ENCODE measurements at places on chromosomes 7 and 10. TPM values are rescaled to one million over a fixed set of nuclear protein-coding genes. Genes with fewer than 3 reads are reported as not detected.

The SFXN3 gene
- 42.9 TPM for total RNA-seq

The PTPN20 gene
- total RNA-seq = 7.5 TPM

The MYO1G gene
- 0.78 TPM for total RNA-seq

The ATG9B gene
- total RNA-seq = not detected

The KAT6B gene
- 43.5 TPM for total RNA-seq

The VWDE gene
- total RNA-seq = 14.4 TPM

The CXCL12 gene
- total RNA-seq = 53.8 TPM

The SLC39A12 gene
- total RNA-seq = not detected

DNA sequence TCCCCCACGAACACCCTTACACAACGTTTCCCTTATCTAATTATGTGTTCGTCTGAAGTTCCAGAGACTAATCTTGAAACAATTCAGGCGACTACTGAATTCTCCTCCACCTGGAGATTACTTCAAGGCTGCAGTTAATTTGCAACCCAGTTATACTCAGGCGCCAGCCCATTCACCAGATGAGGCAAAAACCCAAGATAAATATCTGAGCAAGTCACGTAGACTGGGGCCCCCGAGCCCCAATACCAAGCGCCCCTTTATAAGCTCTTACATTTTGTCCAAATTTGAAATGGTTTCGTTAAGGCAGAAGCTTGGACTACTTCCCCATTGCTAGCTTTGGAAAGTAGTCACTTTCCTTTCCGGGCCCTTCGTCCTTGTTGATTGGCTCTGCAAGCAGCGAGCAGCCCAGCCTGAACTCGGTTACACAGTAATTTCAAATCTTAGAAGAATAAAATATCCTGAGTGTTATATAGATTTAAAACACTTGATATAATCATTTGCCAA, 1.2 kb downstream of the TPK1 start:
- no peak for DNase-seq

DNA sequence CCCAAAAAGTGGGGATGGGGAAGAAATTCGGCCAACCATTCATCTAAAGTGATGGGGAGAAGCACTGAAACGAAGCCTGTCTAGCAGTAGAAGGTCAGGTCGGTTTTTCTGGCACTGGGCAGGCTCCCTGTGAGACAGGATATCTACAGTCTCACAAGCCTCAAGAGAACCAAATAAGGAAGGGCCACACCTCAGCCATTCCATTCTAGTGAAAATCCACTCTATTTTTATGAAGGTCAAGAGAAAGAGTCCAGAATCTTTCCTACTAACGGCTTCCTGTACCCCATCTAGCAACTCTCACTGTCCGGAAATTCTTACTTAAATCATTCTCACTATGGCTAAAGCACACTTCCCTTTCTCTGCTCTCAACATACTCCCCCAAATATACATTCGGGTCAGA, 267.1 kb downstream of the PRPF18 start:
- DNase-seq = no peak

DNA sequence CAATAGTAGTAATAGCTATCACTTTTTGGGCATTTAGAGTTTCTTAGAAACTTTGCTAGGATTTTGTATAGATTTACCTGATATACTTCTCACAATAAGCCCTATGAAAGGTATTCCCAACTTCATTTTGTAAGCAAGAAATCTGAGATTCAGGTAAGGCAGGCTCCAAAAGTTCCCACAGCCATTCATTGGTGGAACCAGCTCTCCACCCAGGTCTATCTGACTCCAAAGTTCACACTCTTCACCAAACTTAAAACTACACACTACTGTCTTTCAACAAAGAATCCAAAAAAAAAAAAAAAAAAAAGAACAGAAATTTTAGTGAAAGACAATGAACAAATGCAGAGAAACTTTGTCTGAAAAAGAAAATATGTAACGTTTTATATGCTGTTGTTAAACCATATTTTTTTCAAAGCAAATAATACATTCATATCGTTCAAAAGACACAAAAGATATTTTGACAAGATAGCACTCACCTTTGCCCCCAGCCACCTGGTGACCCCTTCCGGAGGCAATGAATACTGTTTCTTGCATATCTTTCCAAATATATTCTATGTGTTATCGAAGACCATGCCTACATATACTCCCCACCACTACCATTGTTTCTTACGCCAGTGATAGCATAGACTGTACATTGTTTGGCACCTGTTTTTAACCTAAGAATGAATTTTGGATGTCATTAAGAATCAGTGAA, 108.2 kb downstream of the C1GALT1 start:
- DNase-seq = no peak

- DNase-seq = no peak
Measured at GRCh38 chr7:81330108-81330507, 411.3 kb upstream of the SEMA3C start.

DNA sequence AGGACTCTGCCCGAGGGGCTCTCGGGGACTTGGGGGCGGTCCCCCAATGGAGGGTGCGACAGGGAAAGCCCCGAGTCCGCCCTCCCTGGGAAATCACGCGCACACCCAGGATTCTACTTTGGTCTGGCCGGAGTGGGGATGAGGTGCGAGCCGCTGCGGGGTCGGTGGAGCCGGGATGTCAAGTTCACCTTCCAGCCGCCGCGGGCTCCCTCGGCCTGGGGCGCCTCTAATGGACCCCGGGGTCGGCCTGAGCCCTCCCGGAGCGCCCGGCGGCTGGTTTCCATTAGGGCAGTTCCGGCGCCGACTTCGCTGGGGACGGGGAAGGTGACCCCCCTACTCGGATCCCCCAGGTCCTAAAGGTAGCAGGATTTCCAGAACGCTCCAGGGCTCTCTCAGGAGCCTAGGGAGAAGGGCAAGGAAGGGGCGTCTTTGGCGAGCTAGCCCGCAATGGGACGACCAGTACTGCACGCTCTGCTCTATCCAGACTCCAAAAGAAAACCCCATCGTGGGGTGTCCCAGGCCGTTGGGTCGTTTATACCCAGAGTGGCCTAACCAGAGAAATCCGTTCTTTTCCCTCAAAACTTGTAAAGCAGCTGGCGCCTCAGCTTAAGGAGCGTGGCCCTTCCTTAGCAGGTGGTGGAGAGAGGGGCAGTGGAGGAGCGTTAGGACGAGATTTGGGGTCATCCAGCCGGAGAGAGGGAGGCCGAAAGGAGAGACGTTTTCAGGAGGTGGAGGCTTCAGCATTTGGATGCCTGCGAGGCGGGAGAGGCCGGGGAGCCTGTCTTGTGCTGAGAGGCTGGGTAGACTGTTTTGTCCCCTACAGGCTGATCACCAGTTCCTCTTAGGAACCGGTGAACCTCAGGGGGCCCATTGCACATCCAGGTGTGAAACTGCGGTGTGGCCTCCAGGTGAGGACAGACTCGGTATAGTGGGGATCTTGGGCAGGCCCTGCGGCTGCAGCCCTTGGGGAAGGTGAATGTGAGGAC, 860 bp upstream of the WDR86 start:
- no peak for DNase-seq

- no peak for DNase-seq
Measured at GRCh38 chr10:132129431-132129830, 57.3 kb upstream of the DPYSL4 start.

DNA sequence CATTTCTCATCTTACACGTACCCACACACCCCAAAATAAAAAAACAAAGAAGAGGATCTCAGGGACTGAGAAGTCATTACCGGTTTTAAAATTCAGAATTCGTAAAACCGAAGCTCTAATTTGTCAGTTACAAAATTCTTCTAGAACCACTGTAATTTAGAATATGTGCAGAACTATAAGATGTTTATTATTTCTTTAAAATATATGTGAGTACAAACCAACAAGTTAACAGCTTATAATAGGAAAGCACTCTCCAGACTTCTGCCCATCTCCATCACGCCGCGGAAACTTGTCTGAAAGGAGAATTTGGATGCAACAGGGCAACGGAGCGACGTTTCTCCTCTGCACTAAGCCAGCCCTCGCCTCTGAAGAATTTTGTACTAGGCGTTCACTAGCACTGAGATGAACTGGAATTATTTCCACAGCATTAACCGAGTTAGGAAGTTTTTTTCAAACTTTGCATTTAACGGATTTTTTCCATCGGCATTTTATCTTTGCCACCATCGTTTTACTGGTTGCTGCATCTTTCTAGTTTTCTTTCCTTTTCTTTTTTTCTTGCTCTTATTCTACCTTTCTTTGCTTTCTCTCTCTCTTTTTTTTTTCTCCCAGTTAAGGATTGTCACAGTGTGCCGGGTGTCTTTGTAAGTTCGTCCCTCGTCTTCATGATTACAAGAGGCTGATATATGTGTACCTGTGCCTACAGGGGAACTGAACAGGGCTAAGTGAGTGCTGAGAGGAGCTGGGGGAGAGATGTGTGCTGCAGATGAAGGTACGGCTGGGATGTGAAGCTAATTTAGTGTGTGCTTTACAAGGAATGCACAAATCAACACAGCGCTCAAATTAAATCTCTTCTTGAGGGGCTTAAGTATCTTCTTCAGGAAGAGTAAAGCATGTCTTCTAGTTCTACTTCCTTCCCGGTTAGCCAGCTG, 295.9 kb upstream of the NFE2L3 start:
- no peak for DNase-seq

DNA sequence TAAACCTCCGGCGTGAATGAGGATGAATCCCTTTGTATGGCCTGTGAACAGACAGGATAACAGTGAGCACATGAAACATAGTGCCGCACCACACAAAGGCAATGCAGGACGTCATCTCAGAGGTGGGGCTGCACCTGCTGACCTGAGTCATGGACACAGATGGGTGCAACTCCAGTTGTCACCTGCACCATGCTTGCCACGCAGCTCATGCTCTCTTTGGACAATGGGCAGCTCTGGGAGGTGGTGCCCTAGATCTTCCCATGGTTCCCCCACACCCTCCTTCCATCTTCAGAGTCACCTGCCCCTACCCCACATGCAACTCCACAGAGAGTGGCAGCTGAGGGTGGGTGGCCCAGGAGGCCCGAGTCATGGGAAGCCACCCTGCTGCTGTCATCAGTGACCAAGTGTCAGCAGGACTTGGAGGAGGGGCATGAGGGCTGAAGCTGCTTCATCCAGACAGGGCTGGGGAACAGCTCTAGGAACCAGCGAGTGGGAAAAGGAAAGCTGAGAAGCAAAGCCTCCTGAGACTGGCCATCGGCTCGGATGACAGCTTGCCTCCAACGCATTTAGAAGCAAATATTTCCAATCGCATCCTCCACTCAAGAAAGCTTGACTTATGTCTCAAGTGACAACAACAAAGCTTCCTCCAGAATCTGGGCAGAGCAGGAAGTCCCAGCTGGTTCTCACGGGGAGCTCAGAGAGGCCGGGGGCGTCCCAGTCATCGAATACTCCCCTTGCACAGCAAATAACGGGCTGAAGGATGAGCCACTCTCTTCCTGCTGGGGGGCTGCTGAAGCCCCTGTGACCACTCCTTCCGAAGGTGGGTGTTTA, 27.1 kb downstream of the VIPR2 start:
- no peak for DNase-seq

GRCh38 chr7:49812534-49812933, 39.1 kb downstream of the VWC2 start:
- DNase-seq = no peak

- DNase-seq = no peak
Measured at GRCh38 chr7:145700488-145700887, 416.1 kb upstream of the CNTNAP2 start.

DNA sequence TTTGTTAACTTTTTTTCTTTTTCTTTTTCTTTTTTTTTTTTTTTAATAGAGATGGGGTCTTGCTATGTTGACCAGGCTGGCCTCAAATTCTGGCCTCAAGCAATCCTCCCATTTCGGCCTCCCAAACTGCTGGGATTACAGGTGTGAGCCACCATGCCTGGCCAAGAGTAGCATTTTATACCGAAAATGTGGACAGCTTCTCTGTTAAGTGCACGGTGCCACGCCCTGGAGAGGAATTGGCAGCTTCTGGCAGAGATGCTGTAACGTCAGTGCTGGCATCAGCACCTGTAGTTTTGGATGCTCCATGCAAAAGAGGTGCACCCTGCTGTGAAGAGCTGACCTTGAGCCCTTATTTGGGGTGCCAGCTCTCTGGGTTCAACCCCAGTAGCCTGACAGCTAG, 18.2 kb downstream of the IL15RA start:
- DNase-seq = no peak

DNA sequence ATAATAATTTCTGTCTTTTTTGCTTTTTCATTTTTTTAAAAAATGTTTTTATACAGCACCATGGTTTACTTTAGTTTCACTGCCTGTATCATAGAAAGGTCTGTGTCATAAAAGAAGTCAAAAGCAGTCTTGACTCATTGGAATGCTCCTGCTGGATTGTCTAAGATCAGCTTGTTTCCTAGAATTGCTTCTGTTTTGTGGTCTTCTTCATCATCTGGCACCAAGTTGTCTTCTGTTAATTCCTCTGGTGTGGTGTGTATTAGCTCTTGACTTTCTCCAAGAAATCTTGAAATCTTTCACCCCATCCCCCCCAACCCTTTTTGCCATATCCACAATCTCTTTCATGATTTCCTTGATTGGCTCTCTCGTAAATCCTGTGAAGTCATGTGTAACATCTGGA, 250.3 kb upstream of the CXCL12 start:
- no peak for DNase-seq

GRCh38 chr10:61821693-61822092, 79.8 kb upstream of the ARID5B start:
- DNase-seq = no peak

GRCh38 chr10:91090761-91091529, 129.5 kb upstream of the PCGF5 start:
- DNase-seq = no peak

GRCh38 chr10:112359606-112360307, 14.2 kb upstream of the ACSL5 start:
- peak; percentile 52 for DNase-seq

DNA sequence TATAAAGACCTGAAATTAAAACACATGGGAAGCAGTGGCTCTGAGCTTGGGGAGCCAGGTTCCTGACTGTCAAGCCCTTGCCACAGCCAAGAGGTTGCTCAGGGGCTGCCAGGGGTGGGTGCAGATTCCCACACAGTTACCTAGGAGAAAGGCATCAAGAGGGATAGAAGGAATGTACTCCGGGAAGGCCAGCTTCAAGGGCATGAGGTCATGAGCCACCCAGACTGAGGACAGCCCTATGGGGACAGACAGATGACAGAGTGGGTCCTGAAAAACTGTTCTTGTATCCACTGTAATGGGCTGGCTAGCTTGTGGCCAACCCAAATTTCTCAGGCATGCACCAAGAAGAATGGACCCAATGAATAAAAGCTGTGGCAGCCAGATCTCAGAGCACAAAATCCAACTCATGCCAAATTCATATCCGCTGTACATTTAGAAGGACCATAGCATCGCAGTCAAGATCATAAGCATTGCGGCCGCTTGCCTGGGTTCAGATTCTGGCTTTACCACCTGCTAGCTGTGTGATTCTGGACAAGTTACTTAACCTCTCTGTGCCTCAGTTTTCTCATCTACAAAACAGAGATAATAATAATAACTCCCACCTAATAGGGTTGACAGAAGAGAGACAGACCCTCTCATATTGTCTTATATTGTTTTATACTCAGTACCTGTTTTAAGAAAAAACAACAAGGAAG, 44.9 kb upstream of the KCNMA1 start:
- no peak for DNase-seq
